ENCODE measurements at places on chromosomes 2 and 18.

GRCh38 chr2:20509770-20510490 is 63.1 kb downstream of the RHOB start:
- DNase-seq, result no peak

- DNase-seq, result no peak
These were observed 19.5 kb upstream of the CIDEA start for GRCh38 chr18:12234451-12235190.

- DNase-seq, result no peak
These were observed 2.9 kb upstream of the C2orf72 start for GRCh38 chr2:231034291-231034882.

- DNase-seq, result no peak
These were observed 170.7 kb downstream of the CYRIA start for GRCh38 chr2:16494836-16495508.

DNA sequence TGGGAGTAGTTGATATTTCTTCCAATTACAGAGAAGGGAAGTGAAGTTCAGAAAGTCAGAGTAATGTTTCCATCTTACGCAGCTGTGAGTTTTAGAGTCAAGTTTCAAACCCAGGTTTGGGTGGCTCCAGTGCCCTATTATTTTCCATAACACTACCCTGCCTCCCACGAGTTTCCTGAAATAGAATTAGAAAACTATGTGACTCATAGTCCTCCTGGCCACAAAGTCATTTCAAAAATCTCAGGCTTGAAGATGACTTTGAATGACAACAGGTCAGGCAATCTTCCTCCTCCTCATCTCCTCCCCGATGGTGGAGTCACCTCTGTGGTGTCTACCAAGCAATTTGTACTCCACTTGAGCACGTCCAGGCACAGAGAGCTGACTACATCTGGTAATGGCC is 212.3 kb upstream of the TRIB2 start:
- DNase-seq, result no peak

- DNase-seq, result peak; percentile 23
These were observed 45.7 kb downstream of the QPCT start for GRCh38 chr2:37389989-37390765.

GRCh38 chr2:142878031-142878678 is 691 bp downstream of the KYNU start:
- no peak for DNase-seq

- no peak for DNase-seq
These were observed 825 bp downstream of the GRB14 start for GRCh38 chr2:164620457-164620856.

Data from activated CD4-positive, alpha-beta T cell treated with anti-CD3 and anti-CD28 coated beads for 24 hours (primary cell).